Motor neuron (in vitro differentiated cells): ENCODE measurements at places on chromosomes 11 and 22.

DNA sequence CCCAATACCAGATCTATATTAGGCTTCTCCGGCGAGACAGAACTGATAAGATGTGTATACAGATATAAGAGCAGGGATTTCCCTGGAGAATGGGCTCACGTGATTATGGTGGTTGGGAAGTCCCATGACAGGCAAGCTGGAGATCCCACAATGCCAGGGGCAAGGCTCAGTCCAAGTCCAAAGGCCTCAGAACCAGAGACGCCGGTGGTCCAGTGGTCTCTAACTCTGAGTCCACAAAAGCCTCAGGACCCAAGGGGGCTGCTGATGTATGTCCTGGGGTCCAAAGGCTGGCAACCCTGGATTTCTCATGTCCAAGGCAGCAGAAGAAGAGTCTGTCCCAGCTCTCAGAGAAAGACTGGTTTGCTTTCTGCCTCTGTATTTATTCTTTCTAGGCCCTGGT, 15.8 kb upstream of the OSBPL5 start:
- ATAC-seq, result no peak

- ATAC-seq, result peak; percentile 90
These were observed 29.2 kb downstream of the TTC28 start for GRCh38 chr22:28650463-28650862.

- no peak for ATAC-seq
These were observed 766.3 kb upstream of the RAG2 start for GRCh38 chr11:37364246-37364839.

DNA sequence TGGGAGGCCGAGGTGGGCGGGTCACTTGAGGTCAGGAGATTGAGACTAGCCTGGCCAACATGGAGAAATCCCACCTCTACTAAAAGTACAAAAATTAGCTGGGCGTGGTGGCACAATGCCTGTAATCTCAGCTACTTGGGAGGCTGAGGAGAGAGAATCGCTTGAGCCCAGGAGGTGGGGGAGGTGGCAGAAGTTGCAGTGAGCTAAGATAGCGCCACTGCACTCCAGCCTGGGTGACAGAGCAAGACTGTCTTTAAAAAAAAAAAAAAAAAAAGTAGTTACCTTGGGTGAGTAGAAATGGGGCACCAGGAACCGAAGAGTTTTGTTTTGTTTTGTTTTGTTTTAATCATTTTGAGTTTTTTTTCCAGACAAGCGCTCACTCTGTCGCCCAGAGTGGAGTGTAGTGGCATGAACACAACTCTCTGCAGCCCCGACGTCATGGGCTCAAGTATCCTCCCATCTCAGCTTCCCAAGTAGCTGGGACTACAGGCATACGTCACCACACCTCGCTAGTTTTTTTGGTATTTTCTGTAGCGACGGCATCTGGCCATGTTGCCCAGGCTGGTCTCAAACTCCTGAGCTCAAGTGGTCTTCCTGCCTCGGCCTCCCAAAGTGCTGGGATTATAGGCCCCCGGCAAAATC, 15.8 kb downstream of the THAP12 start:
- ATAC-seq, result no peak
